NCI-H345 (cell line): ENCODE measurements at places on chromosomes 2 and 18.

DNA sequence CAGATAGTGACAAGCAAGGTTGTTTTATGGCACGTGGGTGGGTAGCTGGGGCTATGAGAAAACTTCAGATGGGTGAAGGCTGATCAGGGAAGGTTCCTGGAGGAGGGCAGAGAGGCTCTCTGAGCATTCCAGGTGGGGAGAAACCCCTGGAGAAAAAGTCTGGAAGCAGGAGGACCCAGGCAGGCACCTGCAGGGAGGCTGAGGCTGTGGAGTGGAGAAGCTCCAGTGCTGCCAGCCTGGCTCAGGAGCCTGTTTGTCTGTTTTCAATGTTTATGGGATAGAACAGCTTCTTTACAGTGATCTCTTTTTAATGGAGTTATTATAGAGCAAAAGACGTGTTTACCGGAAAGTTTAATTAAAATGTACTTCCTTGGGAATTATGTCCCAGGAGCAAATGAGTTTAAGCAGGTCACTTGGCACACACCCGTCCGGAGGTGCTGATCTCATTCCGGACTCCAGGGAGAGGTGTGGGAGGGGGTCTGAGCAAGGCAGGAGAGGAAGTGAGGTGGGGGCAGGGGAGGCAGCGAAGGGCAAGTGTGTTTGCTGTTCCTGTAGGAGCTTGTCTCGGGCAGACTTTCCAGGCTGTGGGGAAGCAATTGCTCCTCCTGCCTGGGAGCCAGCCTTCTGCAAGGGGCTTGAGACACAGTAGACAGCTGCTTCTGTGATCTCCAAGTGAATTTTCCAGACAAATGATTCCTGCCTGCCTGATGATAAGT is 239.5 kb downstream of the MYCN start:
- DNase-seq, result no peak

DNA sequence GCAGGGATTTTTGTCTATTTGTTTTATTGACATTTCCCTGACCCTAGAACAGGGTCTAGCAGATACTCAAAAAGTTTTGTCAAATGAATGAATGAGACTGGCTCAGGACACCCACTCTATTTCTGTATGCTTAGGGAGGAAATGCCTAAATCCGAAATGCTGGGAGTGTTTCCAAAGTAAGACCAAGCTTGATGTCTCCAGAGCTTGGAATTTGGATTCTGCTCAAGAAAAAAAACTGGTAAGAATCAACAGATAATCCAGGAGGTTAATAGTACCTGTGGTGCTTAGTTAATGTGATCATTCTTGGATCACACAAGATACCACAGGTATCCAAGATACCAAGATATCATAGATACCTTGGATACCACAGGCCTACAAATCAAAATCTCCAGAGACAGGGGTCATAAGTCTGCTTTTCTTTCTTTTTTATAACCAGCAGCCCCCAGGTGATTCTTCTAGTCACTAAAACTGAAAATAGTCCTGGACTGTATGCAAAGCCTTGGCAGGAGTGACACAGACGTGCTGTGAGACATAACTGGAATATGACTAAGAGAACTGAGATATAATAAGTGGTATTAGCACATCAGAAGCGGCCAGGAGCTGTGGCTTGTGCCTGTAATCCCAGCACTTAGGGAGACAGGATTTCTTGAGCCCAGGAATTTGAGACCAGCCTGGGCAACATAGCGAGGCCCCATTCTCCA is 39.9 kb upstream of the SP3 start:
- no peak for DNase-seq

DNA sequence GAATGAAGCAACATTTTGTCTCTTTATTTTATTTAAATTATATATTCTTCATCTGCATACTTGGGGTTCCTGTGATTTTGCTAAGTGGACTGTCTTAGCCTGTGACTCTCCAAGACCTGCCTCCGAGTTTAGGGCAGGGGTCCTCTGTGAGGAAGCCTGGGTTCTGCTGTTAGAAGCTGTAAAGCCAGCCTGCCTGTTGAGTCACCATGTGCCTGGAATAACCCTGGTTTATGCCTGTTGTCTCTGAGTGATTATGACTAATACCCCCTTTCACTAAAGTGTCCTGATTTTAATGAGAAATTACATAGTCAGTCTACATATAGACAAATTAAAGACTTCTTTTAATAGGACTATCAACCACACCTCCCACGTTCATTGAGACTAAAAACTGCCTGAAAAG is 369.1 kb downstream of the ZNF521 start:
- no peak for DNase-seq

DNA sequence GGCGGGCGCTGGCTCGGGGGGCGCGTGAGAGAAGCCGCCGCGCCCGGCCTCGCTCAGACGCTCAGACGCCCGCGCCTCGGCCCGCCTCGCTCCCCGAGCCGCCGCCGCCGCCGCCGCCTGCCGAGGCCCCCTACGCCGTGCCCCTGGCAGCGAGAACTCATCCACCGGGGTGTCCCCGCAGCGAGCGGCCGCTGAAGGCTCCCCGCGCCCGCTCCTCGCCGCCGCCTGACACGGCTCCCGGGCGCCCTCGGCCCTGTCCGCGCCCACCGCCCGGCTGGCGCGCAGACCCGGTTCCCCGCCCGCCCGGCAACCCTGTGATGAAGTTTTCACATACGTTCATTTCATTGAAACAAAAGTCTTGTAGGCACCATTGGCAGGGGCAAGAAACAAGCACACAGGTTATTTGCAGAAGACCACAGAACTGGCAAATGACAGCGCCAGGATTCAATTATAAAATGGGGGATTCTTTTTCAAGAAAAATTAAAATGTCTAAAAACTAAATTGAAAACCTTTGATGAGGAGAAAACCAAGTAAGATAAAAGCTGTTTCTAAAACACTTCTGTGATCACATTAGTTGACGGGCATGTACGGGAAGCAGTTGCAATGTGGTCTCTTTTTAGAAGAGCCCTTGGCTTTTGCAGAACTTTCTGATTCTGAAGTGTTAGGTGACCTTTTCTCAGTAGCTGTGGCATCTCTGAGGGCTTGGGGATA is 50.5 kb upstream of the TUBA3D start:
- peak; percentile 5 for DNase-seq

- DNase-seq, result peak; percentile 57
These were observed at the start of gene IAH1 for GRCh38 chr2:9474361-9475057. Gene IAH1, plus strand, starts transcription at chr2:9474551. Its CDS starts 16 bp downstream, at chr2:9474567.

- DNase-seq, result no peak
These were observed 8.2 kb upstream of the NT5C1B start for GRCh38 chr2:18597618-18598017.

GRCh38 chr18:71942433-71942832 is 601.7 kb downstream of the CBLN2 start:
- DNase-seq, result no peak

GRCh38 chr18:13587937-13588336 is 138.4 kb downstream of the FAM210A start:
- DNase-seq, result no peak

- no peak for DNase-seq
These were observed 91.4 kb downstream of the LYPD6 start for GRCh38 chr2:149421791-149422190.

DNA sequence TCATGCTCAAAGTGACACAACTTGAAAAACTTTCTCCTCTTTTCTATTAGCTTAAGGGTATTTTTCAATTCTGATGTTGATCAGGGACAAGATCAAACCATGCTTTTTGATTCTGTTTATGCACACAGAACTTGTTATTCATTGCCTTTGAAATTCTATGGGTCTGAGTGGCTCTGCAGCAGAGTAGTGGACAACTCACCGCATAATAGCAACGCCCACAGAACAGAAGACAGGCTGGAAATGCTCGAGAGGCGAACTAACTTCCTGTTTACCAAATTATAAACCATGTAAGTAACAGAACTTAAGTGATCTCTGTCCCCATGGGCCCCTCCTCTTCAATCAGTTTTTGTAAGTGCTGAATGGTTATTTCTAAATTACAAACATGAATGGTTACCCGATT is 131.2 kb downstream of the CBLN2 start:
- DNase-seq, result no peak

DNA sequence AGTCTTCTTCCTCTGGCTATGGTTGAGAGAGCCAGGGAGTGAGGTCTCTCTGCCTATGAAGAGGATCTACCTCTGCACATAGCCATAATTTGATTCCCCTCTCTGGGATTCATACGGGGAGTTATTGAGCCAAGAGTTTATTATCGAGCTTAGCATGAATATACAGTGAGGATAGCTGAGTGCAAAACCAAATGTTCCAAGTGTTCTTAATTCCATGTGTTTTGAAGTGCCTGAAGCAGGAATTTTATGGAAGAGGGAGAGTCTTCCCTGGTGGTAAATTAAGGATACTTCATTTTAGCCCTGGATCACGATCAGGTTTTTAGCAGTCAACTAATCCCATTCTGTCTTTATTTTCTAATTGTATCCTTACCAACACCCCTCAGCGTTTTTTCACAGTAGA is 270.6 kb downstream of the C1D start:
- no peak for DNase-seq
